ENCODE measurements at places on chromosomes 6 and 20.

DNA sequence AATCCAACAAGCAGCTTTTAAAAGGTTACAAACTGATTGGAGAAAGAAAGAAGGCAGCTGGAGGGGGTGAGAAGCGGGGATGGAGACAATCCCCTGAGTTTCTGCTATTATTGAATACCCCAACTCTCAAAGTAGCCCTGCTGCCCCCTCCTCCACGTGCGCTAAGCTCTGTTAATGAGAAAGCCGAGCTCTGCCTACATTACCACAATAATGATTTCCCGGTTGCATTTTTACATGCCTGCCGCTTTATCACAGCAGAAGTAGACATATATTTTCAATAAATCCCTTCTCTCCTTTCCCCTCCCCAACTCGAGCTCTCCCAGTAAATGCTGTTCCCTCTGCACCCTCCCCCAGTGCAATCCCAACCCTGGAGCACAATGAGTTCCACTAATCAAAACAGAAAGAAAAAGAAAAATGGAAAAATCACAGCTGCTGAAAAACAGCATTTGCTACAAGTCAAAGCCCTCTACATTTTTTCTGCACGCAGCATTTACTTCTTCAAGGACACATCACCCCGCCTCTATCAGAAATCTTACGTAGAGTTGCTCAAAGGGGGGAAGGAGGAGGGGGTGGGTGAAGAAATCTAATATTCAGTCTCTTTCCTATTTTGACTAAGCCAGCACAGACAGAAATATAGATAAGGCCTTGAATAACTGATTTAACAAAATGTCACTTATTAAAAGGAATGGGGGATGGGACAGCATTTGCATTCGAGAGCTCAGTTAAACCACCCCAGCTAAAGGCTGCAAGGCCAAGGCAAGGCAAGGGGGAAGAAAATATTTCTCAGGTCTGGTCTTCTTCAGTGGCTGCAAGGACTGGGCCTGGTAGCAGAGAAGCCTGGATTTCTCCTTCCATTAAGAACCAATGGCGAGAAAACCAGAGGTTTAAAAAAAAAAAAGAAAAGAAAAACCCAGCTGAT lies 10.7 kb downstream of the TRERF1 start:
- DNase-seq = no peak

DNA sequence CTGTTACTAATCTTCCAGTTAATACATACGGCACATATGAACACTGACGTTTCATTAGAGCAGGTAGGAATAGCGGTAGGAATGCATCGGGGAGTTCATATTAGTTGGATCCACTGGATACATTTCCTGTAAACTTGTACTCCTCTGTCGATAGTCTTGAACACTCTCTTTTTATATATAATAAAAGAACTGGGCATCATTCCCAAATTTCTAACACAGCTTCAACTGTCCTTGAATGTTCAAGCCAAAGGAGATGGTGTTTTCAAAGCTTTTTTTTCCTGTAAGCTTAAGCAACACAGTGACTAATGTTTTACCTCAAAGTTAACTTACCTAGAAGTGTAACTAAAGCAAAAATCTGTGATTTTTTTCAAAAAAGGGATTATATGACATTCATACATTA lies 195.3 kb downstream of the UTRN start:
- no peak for DNase-seq

GRCh38 chr6:91672201-91672600 lies 1085.3 kb upstream of the MAP3K7 start:
- DNase-seq = no peak

DNA sequence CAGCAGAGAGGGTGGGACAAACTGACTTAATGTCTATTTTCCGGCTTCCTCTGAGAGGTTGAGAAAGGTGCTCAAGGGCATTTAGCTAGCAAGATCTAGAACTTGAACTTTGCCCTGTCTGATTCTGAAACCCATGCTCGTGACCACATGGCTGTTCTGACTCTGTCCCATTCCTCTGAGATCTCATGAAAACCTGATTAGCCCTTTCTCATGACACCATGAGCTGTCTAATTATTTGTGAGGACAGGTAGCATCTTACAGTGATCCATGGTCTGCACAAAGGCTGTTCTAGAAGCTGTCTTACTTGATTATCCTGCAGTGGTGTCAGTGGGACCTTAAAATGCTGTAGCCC lies 89.6 kb upstream of the TOX2 start:
- no peak for DNase-seq

DNA sequence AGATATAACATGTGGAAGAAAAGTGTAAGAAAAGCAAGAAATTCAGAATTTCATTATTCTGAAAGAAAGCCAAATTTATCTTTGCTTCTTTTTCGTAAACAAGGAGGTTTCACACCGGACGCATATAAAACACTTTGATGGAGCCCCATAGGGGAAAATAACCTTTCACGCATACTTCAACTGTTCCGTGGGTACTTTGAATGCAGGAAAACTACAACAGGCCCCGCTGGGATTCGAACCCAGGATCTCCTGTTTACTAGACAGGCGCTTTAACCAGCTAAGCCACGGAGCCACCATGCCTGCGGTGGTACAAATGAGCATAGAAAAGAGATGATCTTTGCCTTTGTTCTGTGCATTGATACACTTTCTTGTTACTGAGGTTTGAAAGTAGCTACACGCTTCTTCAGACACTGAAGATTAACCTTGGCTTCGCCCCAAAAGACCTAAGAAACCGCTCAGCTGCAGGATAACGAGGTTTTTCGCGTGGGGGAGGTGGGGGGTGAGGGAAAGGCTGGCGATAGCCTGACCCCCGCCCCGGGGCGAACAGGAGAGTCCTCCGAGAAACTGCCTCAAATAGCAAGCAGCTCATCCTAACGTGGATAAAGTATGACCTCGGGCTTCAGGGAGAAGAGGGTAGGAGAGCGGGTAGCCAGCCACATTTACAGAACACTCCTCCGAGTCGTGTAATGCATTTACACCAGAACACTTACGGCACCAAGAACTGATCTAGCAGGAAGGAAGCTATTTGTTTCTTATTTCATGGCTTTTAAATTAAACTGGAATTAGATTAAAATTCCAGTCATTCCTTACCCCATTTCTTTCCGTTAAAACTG lies 5.3 kb upstream of the HMGN4 start:
- peak; percentile 96 for DNase-seq

- no peak for DNase-seq
Observed at GRCh38 chr20:346640-347316, at the start of gene NRSN2. TSS of gene NRSN2 (plus strand) at chr20:347111. CDS start at chr20:349644, 2,533 bp downstream.

DNA sequence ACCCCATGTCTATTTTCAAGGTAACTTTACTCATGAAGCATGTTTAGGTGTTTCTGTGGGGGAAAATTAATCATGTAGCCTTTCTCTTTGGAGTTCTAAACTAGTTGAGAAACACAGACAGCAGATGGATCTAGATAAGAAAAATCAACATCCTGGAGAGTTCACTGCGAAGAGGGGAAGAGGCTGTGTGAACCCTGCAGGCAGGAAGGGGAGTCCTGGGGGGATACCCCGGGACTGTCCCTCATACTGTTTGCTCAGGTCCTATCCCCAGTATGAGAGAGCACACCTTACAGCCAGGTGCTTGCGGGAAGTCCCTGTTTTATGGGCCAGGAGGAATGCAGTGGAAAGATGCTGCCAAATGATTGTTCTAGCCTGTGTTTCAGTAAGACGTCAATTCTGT lies 32.7 kb downstream of the CHMP4B start:
- DNase-seq = no peak

DNA sequence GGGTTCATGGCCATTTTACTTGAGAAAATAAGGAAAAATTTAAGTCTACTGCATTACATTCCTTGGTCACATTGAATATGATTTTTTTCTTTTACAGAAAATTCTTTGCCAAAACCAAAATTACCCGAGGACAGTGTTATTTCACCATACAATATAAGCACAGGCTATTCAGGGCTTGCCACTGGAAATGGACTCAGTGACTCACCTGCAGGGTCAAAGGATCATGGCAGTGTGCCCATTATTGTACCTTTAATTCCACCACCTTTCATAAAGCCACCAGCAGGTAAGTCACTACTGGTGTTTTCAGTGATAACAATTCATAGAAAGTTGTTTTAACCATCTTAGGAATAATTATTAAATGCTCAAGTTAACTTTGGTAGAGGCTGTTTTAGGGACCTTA lies 16.2 kb downstream of the SOBP start:
- no peak for DNase-seq

GRCh38 chr6:73666393-73666792 lies 12.6 kb upstream of the SLC17A5 start:
- DNase-seq = no peak

DNA sequence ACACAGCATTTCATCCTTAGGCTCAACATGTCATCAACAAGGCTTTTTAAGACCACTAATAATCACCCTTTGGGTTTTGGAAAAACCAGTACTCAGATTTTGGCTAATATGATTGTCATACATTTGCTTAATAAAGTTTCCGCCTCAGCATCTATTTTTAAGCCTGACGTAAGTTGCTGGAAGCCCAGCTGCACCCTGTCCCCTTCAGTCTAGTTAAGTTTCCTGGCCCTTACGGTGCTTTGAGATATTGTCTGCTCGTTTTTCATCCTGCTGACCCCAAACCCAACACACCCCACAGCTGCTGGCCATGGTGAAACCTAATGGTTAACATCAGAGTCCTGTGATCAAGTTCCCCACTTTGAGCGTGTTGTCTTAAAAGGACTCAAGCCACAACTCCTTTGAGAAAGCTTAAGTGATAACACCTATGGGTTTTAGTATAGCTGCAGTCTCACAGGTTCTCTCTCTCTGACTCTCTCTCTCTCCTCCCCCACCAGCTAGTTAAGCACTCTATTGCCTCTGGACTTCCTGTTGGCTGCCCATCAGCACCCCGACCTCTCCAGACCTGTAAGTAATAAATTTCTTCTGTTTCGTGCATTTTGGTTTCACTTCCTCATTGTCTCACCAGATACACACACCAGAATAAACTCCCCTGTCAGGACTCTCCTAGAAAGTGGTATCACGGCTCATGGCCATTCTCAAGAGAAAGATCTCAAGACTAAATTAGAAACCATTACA lies 802.0 kb downstream of the C6orf118 start:
- DNase-seq = no peak

DNA sequence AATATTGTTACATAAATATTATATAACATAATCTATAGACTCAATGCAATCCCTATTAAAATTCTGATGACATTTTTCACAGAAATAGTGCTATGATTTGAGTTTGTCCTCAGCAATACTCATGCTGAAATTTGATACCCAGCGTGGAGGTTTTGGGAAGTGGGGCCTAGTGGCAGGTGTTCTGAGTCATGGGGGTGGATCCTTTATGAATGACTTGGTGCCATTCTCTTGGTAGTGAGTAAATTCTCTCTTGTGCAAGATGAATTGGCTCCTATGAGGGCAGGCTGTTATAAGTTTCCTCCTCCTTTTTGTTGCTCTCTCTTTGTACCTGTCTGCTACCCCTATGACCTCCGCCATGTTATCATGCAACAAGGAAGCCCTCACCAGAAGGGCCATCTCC lies 65.8 kb downstream of the SHPRH start:
- no peak for DNase-seq

- DNase-seq = no peak
Observed at GRCh38 chr6:133724726-133725125, 164.2 kb upstream of the TCF21 start.

DNA sequence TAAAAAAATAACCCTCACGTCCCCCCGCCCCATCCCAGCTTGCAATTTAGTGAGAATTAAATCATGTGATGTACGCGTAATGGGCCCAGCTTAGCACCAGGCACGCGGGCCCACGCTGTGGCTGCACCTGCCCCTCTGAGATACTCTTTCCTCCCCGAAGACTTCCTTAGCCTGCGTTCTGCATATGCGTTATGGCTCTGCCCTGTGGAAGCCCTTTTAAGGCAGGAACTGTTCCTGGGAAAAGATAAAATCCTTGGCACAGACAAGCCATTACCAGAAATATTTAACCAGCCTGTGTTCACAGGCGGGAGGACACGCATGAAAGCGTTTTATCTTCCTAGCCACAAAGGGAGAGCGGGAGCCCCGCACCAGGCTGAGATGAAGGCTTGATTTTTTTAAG lies 311.0 kb downstream of the LRFN2 start:
- DNase-seq = no peak

DNA sequence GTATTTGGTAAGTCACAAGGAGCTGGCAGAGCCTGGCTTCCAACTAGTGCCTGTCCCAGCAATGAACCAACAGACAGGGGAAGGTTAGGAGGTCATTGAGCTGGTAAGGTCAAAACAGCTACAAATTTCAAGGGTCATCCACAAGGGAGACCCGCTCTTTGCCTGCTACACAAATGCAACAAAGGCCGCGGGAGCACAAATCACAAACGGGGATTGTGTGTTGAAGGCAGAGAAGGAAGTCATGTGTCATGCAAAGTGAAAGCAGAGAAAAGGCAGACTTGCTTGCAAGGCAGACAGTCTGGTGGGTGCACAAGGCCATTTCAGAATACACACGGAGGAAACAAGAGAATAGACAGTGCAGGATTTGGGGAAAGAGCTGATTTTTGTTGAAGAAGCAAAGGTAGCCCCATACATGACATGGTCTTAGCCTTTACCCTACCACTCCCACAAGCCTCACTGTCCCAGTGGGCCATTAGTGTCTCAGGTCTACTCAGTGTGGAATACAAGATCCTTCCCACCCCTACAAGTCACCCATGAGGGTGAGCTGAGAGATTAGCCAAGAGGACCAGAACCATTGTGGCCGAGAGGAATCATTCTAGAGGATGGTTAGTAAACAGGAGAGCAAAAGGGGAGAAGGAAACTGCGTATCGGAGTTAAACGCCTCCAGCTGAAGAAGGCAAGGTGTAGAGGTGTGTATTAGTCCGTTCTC lies 18.1 kb upstream of the SAMHD1 start:
- no peak for DNase-seq

DNA sequence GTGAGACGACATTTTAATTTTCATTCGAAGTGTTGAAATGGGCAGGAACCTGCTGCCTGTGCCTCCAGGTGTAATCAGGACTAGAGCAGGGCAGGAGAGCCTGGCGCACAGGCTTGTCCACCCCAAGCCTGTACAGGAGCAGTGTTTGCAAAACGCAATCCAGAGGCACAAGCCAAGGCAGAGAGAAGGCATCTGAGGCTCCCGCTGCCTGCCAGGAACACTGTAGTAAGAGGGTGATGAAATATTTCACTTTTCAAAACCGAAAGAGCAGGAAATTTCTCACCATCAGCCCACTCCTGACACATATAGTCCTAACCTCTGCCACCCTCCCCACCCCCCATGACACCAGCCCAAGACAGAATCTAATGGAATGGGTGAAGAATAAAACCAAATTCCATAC lies 132.5 kb downstream of the RTN4IP1 start:
- no peak for DNase-seq

GRCh38 chr6:10174761-10175160 lies 240.1 kb downstream of the TFAP2A start:
- no peak for DNase-seq

DNA sequence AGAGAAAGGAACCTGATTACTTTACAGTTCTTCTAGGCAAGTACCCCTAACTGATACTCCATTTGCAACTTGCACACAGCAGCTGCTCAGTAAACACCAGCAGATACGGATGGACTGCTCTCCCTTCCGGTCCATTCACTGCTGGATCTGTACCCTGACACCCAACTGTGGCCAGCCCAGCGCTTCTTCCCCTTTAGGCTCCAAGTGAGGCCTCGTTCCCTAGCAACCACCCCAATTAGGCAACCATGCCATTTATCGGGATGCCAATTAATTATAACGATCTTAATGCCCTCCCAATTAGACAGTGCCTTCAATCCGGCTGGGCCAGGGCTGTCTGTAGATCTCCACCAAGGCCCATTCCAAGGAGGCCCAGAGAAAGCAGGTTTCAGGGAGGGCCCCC lies 3.2 kb downstream of the SULF2 start:
- no peak for DNase-seq

GRCh38 chr20:59667981-59668515 lies 63.7 kb downstream of the PHACTR3 start:
- DNase-seq = no peak

Data from stimulated activated CD4-positive, alpha-beta T cell treated with anti-CD3 and anti-CD28 coated beads, Interleukin-12 subunit alpha, Interleukin-12 subunit beta, amount 100 ng/mL, for 24 hours (primary cell).